Activated CD4-positive, alpha-beta memory T cell treated with anti-CD3 and anti-CD28 coated beads, Interleukin-2, amount 10 ng/mL, durations not matched to agents 7 days and 5 days (primary cell): ENCODE measurements at places on chromosomes 7 and 10. TPM values are rescaled to one million over a fixed set of nuclear protein-coding genes. Genes with fewer than 3 reads are reported as not detected.

Gene NKX2-3
- not detected for total RNA-seq

Gene CXCL12
- total RNA-seq: not detected

Gene FAM25A
- not detected for total RNA-seq

Gene COPG2
- 12.0 TPM for total RNA-seq

Gene ZPBP
- not detected for total RNA-seq

Gene NPTX2
- total RNA-seq: not detected

Gene FGF8
- not detected for total RNA-seq

Gene MNX1
- total RNA-seq: not detected

Gene JCAD
- total RNA-seq: 1.0 TPM

Gene PHYHIPL
- not detected for total RNA-seq

Gene TUBB8
- total RNA-seq: not detected

Gene WDR11
- 47.0 TPM for total RNA-seq

Gene FAM241B
- 3.2 TPM for total RNA-seq

Gene HOXA2
- not detected for total RNA-seq

Gene BMI1
- total RNA-seq: 64.0 TPM

Gene GATA3
- 112 TPM for total RNA-seq

Gene SEC24C
- 108 TPM for total RNA-seq

Gene FAM237B
- not detected for total RNA-seq

Gene DENND11
- 24.9 TPM for total RNA-seq

Gene SKIDA1
- 0.38 TPM for total RNA-seq

Gene SCART1
- total RNA-seq: 15.3 TPM

Gene HTR5A
- total RNA-seq: not detected

Gene EEPD1
- 6.5 TPM for total RNA-seq

Gene MORN4
- total RNA-seq: 4.3 TPM

Gene INA
- 0.13 TPM for total RNA-seq

Gene GRM3
- not detected for total RNA-seq

Gene PSD
- 1.4 TPM for total RNA-seq

Gene KLHDC10
- 15.5 TPM for total RNA-seq

Gene UNCX
- total RNA-seq: not detected

Gene CYP2C19
- 0.13 TPM for total RNA-seq

Gene ARL3
- 5.7 TPM for total RNA-seq

Gene CARD11
- 163 TPM for total RNA-seq

Gene LRRC17
- not detected for total RNA-seq

Gene SORBS1
- total RNA-seq: 0.90 TPM

Gene FZD1
- 0.08 TPM for total RNA-seq

Gene CALY
- total RNA-seq: not detected

Gene CYP17A1
- not detected for total RNA-seq

Gene AKR1C4
- not detected for total RNA-seq

Gene DHX32
- 9.6 TPM for total RNA-seq

Gene SGCE
- total RNA-seq: 0.90 TPM
